ENCODE measurements at places on chromosomes 6 and 20.
A peak's percentile ranks its signal among the peaks of the same experiment; 100 is the strongest.

DNA sequence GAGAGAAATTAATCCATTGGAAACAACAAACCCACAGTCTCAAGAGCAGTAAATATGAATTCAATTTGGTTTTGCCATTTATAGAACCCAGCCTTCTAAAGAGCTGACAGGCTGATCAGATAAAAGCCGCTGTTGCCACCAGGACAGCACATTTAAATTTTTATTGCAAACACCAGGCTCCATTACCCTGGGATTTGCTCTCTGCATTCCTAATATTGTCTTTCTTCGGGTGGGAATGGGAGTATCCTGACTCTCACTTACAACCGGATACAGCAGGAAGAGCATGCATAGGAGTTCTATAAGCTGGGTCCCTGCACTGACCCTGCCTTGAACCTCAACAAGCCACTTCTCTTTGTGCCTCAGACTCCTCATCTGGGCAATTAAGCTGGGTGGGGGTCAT lies 142.9 kb downstream of the LRFN2 start:
- no peak for DNase-seq

- DNase-seq = no peak
Observed at GRCh38 chr20:5465604-5465927, 148.8 kb upstream of the PROKR2 start.

- no peak for DNase-seq
Observed at GRCh38 chr20:62066983-62067433, 1.3 kb upstream of the TAF4 start.

DNA sequence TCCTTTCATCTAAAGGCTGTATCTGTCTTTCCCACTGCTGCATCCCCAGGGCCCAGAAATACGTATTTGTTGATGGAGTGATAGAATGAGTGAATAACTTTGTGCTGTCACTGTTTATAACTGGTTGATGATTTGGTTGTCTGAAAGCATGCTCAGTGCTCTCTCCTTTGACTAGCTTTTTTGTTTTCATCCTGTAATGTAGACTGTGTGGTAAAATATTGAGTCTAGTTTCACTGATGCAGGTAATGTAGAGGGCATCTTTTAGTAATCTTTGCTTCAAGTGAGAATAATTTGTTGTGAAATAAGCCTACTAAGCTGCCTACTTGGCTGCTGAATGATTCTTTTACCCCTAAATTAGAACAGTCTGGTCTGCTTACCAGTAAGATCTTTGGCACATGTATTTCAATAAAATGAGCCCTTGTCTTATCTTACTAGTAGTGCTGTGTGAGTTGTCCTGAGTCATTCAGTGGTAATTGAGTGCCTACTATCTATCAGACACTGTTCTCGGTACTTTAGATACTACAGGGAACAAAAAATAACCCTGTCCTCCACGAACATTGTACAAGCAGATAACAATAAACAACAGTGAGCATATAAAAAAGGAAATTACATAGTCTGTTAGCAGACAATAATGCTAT lies 39.9 kb downstream of the MAPK14 start:
- DNase-seq = no peak

DNA sequence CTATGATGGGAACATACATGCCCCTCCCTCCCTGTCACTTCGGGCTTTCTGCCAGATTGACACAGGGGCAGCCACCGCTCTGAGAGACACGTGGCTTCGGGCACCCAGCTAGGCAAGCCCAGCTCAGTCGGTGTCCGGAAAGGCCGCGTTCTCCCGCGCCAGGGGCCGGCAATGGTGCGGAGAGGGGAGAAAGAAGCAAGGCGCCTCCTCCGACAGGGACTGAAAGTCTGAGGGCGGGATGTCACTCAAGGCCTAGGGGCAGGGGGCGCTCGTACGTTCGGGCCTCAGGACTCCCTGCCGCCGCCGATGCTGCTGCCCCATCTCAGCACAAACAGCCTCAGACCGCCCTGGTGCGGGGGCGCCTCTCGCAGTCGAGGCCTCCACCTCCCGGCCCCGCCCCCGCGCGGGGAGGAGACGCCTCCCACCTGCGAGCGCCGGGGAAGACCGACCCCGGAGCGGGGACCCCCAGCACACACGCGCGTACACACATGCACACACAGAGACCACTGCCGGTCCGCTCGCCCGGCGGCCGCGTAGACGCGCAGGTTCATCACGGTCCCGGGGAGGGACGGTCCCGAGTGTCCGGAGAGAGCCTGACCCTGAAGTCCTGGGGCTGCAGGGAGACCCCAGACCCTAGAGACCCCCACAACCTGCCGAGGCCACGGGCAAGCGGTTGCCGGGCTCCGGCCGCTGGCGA lies 1.9 kb downstream of the GRM4 start:
- DNase-seq = peak; percentile 57

DNA sequence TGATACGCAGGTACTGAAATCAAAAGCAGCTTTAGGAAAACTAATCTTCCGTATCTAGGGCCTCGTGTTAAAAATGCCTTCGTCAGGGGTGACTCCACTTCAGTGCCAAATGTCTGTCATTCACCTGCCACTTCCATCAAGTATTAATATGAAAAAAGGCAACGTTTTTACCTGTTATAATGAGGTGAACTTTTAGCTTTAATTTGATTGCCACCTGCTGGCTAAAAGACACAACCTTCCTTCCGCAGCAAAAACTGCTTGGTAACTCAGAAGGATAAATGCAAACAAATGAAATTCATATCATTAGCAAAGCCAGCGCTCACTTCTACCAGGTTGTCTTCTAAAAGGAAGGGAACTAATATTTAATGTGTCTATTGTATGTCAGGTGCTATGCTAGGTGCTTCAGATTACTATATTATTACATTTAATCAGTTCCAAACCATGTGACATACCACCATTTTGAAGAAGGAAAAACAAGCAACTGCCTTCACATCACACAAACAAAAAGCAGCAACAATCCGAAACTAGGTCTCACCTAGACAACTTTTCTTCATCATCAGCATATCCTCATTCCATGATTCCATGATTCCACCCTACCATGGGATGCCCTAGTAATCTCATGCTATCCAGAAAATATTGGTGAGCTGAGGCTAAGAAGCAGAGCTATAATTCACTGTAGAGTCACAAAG lies 20.6 kb upstream of the ARHGAP18 start:
- peak; percentile 36 for DNase-seq

- DNase-seq = no peak
Observed at GRCh38 chr6:20704325-20705025, 170.2 kb downstream of the CDKAL1 start.

- DNase-seq = no peak
Observed at GRCh38 chr6:52317841-52318581, 33.5 kb upstream of the MCM3 start.

DNA sequence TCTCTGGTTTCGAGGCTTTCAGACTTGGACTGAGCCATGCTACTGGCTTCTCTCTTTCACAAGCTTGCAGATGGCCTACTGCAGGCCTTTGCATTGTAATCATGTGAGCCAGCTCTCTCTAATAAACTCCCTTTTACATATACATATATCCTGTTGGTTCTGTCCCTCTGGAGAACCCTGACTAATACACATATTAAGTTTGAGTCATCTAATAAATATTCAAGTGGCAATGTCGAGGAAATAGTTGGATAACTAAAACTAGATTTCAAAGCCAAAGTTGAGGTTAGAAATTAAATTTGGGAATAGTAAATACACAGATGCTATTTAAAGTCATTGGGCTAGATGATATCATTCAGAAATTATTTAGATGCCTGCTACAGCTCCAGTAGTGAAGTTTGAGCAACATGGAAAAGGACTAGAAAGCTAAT lies 1343.4 kb downstream of the GRIK2 start:
- DNase-seq = no peak

DNA sequence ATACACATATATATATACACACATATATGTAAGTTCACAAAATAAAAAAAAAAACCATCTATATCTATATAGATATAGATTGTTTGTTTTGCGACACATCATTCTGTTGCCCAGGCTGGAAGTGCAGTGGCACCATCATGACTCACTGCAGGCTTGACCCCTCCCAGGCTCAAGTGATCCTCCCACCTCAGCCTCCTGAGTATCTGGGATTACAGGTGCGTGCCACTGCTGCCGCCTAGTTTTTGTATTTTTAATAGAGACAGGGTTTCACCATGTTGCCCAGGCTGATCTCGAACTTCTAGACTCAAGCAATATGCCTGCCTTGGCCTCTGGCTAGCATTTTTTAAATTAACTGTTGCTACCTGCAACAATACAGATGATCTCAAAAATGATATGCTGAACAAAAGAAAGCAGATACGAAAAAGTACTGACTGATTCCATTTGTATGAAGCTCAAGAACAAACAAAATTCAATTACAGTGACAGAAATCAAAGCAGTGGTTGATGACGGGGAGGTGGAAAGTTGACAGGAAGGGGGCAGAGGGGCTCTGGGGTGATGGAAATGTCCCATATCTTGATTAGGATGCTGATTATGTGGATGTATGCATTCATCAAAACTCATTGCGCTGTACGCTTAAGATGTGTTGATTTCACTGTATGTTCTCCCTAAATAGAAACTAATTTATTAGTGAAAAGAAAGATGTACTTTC lies 49.6 kb downstream of the ATXN1 start:
- no peak for DNase-seq

DNA sequence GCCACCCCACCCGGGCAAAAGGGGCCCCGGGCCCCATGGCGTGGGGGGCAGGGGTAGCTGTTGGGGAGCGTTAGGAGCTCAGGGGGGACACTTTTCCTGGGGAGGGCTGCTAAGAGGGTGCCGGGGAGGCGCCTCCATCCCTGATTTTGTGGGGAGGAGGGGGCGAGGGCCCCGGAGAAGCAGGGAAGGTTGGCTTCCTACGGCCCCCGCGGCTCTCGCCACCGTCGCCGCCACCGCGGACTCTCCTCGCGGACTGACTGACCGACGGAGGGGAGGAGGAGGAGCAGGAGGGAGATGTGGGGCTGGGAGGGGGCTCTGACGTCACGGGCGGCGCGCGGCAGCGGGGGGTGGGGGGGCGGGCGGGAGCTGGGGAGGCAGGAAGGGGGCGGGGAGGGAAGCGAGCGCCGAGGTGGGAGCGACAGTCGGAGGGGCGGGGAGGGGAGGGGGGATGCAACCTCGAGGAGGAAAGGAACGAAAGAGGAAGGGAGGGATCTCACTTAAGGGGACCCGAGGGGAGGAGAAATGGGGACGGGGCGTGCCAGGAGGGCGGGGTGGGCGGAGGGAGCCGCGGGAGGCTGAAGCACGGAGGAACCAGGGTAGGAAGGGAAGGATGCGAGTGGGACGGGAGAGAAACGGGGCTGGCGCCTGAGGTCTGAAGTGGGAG lies 5.1 kb downstream of the GABBR1 start:
- DNase-seq = peak; percentile 48

GRCh38 chr6:1619673-1620503 lies 10.2 kb downstream of the FOXC1 start:
- no peak for DNase-seq

DNA sequence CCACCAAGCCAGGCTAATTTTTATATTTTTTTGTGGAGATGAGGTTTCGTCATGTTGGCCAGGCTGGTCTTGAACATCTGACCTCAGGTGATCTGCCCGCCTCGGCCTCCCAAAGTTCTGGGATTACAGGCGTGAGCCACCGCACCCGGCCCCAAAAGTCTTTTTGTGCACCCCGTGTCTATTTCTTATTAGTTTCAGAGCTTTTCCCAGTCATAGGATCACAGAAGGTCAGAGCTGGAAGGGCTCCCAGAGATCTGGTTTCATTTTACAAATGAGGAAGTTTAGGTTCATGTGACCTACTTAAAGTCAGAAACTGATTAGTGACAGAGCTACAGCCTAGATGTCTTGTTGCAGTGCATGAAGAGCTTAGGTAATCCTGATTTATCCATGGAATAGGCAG lies 1.6 kb upstream of the OGFRL1 start:
- DNase-seq = no peak

DNA sequence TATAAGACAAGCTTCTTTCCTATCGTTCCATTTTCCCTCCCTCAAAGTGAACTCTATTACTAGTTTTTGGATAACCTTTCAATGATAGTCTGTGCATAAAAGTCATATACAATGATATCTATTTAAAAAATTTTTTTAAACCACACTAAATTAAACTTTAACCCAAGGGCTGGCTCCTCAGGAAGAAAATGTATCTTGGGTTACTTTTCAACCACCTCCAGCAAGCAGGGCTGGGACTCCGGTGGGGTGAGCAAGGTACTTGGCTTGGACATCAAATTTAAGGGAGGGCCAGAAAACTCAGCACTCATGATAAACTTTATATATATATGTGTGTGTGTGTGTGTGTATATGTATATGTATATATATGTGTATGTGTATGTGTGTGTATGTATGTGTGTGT lies 13.9 kb upstream of the PPP1R3G start:
- DNase-seq = no peak

DNA sequence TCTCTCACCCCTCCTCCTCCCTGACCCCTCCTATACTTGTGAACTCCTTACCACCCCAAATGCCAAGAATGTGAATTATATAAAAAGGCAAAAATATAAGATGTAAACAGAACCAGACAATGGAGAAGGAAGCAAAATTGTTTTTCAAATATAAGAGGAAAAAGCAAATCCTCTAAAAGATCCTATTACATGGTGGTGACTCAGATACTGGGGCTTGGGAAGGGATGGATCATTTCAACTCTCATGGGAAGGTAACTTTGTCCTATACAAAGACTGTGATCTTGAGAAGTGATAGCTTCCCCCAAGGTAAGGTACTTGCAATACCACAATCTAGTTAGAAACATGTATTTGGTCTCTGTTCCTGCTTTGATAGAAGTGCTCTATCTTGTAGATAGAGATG lies 24.6 kb upstream of the TNFRSF21 start:
- DNase-seq = no peak

DNA sequence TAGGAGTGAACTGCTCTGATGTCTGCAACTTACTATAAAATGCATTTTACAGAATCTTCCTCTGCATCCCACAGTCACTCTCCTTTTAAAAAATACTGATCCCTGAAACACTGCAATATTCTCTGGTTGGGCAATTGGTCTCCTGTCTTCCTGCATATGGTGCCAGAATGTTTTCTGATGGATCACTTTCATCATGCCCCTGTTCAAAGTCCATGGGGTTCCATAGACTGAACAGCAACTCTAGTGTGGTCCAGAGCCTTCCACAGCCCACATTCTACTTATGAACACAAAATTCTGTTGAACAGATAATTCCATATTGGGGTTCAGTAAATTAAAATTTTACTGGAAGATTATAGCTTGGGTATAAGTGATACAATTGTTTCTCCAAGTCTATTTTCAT lies 11.0 kb downstream of the GSTA2 start:
- DNase-seq = no peak

- DNase-seq = no peak
Observed at GRCh38 chr6:21992178-21992967, 304.5 kb downstream of the PRL start.

DNA sequence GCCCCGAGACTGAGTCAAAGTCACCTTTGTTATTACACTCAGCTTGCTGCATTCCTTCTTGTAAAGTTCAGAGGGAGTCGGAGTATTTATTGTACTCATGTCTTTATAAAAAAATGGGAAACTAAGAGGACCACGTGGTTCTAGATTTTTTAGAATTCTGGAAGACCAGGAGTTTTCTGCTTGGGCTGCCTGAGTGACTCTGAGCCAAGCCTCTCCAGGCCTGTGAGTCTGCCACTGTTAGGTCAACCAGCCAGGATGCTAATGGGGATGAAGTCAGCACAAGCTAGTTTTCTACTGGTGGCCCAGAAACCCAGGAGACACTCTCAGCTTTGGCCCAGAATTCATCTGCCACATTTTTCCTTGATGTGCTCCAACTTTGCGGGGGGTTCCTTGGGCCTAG lies 453.5 kb upstream of the SULF2 start:
- no peak for DNase-seq

GRCh38 chr6:133916650-133917151 lies 27.8 kb downstream of the TCF21 start:
- peak; percentile 88 for DNase-seq

- DNase-seq = no peak
Observed at GRCh38 chr6:170057961-170058877, 232.7 kb downstream of the DLL1 start.

- DNase-seq = peak; percentile 74
Observed at GRCh38 chr6:131949909-131950766, 1.0 kb downstream of the CCN2 start.

All from NCI-H1105 (cell line).